Activated CD8-positive, alpha-beta T cell treated with anti-CD3 and anti-CD28 coated beads, Interleukin-2, amount 10 ng/mL, durations not matched to agents 7 days and 5 days (primary cell): ENCODE measurements at places on chromosomes 5 and 9. TPM values are rescaled to one million over a fixed set of nuclear protein-coding genes. Genes with fewer than 3 reads are reported as not detected.

GRCh38 chr9:127904561-127905003 is 5.2 kb upstream of the ST6GALNAC6 start:
- peak overlapping the region; percentile 100 for H3K27ac ChIP-seq
- peaks cover 34% of the 10 kb centered on the region for H3K36me3 ChIP-seq
- no peaks in the 10 kb centered on the region for H3K27me3 ChIP-seq
- DNase-seq, result no peak

DNA sequence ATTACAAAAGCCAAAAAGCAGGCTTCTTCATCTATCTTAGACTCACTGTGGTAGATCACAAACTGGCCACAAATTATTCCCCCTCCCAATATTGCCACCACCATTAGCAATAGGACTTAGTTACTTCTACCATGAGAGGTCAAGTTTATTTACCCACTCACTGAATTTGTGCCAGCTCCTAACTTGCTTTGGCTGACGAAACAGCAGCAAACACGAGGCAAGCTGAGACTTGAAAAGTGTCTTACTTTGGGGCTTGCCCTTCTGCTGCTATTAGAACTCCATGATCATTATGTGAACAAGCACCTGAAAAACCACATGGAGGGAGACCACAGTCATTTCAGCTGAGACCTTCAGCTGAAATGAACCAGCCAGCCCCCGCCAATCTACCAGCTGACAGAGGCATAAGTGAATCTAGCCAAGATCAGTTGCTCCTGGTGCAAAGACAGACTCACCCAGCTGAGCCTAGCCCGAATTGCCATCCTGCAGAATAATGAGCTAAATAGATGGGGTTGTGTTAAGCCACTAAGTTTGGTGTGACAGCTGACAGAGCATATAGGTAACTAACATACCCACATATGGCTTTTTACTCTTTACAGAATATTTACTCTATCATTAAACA is 5.7 kb downstream of the WDR41 start:
- H3K36me3 ChIP-seq, result peaks cover 25% of the 10 kb centered on the region
- DNase-seq, result no peak
- H3K4me1 ChIP-seq, result peaks cover 9% of the 10 kb centered on the region

DNA sequence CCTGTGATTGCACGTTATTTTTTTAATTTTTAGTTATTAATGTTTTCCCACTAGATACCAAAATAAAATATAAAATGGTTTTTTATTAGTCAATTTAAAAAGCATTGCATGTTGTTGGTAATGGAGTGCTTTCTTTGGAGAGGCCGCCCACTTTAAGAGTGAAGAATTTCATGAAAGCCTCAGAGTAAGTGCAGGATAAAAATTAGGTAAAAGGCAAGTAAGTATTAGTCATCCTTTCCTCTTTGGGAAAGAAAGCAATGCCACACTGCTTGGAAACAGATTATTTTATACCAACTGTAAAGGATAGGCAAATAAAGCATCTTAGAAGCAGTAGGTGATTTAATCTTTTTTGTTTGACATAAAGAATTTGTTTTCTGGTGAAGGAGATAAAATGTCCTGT is 62.9 kb downstream of the HSD17B4 start:
- no peak overlapping the region for H3K4me3 ChIP-seq
- H3K27me3 ChIP-seq, result no peaks in the 10 kb centered on the region
- H3K4me1 ChIP-seq, result no peaks in the 10 kb centered on the region
- no peak overlapping the region for H3K27ac ChIP-seq
- DNase-seq, result no peak

DNA sequence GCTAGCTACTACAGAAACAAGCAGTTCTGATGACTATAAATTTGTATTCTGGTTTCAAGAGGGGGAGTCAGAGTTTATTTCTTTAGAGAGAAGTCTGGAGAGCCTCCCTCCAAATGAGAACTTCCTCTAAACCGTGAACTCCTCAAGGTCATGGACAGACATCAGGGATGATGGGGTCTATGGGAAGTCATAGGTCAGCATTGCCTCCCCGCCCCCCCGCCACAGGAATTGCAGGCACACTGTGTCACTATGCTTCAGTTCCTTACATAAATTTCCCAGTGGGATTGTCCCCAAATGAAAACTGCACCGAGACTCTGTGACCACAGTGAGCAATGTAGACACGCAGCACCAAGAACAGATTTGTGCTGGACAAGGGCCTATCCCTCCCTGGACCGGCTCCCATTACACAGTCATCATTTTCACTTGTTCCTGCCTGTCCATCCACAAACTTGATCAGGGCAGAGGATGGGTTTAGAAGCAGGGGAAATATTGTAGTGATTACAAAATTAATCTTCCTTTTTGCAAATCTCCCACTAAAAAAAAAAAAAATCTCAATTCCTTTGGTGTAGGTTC is 300.3 kb downstream of the EFNA5 start:
- no peak overlapping the region for H3K4me3 ChIP-seq
- H3K36me3 ChIP-seq, result no peaks in the 10 kb centered on the region
- H3K27me3 ChIP-seq, result peaks cover 3% of the 10 kb centered on the region
- H3K27ac ChIP-seq, result no peak overlapping the region
- no peaks in the 10 kb centered on the region for H3K4me1 ChIP-seq

DNA sequence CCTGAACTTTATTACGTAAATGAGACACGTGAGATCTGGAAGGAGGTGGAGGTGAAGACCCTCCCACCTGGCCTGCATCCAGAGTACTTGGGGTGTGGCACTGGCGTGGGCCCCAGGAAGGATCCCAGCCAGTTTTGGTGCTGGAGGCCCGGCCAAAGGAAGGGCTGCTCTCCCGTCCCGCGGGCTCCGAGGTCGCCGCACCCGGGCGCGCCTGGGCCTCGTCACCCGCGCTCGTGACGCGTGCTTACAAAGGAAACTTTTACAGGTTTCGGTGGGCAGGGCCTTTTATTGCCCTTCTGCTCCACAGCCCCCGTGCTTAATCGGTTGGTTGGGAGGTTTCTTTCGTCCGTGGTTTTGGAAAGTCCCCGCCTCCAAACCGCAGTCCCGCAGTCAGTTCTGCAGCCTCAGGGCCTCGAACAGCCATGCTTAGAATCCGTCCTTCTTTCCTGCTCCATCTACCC is 29.2 kb downstream of the CDKN2A start:
- H3K27me3 ChIP-seq, result peaks cover 82% of the 10 kb centered on the region
- peaks cover 33% of the 10 kb centered on the region for H3K36me3 ChIP-seq
- H3K27ac ChIP-seq, result peak overlapping the region; percentile 12
- DNase-seq, result peak; percentile 70
- H3K4me3 ChIP-seq, result peak overlapping the region; percentile 55

- H3K27me3 ChIP-seq, result peaks cover 3% of the 10 kb centered on the region
- DNase-seq, result no peak
- H3K27ac ChIP-seq, result no peak within 1 kb of the TSS
These were observed at the start of gene CRB2 for GRCh38 chr9:123355761-123356431. CRB2 (plus strand) TSS chr9:123356197; CDS start chr9:123356261, 64 bp downstream.

- no peaks in the 10 kb centered on the region for H3K4me1 ChIP-seq
- H3K36me3 ChIP-seq, result no peaks in the 10 kb centered on the region
- no peak overlapping the region for H3K4me3 ChIP-seq
- no peak for DNase-seq
These were observed 1005.5 kb upstream of the PTPRD start for GRCh38 chr9:11618241-11618805.

- H3K4me1 ChIP-seq, result no peaks in the 10 kb centered on the region
- no peaks in the 10 kb centered on the region for H3K36me3 ChIP-seq
- no peak overlapping the region for H3K4me3 ChIP-seq
- no peak for DNase-seq
- no peak overlapping the region for H3K27ac ChIP-seq
These were observed 55.3 kb downstream of the ZNF366 start for GRCh38 chr5:72451741-72452505.

DNA sequence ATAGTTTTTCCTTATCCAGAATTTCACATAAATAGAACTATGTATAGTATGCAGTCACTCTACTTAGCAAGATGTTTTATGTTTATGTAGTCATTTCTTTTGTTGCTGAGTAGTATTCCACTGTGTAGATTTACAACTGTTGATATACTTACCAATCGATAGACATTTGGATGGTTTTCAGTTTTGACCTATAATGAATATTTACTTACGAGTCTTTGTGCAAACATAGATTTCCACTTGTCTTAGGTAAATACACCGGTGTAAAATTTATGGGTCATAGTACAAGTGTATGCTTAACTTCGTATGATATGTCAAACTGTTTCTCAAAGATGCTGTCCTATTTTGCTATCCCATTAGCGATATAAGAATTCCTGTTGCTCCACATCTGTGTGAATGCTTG is 19.7 kb upstream of the OR2K2 start:
- H3K4me3 ChIP-seq, result no peak overlapping the region
- DNase-seq, result no peak
- H3K4me1 ChIP-seq, result no peaks in the 10 kb centered on the region
- H3K36me3 ChIP-seq, result no peaks in the 10 kb centered on the region
- H3K27ac ChIP-seq, result no peak overlapping the region
- H3K27me3 ChIP-seq, result peaks cover 10% of the 10 kb centered on the region

- no peak for DNase-seq
- peaks cover 17% of the 10 kb centered on the region for H3K4me1 ChIP-seq
- no peak overlapping the region for H3K4me3 ChIP-seq
- no peak overlapping the region for H3K27ac ChIP-seq
- no peaks in the 10 kb centered on the region for H3K36me3 ChIP-seq
- peaks cover 12% of the 10 kb centered on the region for H3K27me3 ChIP-seq
These were observed 39.4 kb downstream of the UBE2QL1 start for GRCh38 chr5:6488021-6488420.

- no peaks in the 10 kb centered on the region for H3K36me3 ChIP-seq
- H3K4me3 ChIP-seq, result no peak overlapping the region
- H3K4me1 ChIP-seq, result no peaks in the 10 kb centered on the region
- DNase-seq, result no peak
- no peaks in the 10 kb centered on the region for H3K27me3 ChIP-seq
These were observed 515.2 kb downstream of the ZNF608 start for GRCh38 chr5:124231230-124231629.

DNA sequence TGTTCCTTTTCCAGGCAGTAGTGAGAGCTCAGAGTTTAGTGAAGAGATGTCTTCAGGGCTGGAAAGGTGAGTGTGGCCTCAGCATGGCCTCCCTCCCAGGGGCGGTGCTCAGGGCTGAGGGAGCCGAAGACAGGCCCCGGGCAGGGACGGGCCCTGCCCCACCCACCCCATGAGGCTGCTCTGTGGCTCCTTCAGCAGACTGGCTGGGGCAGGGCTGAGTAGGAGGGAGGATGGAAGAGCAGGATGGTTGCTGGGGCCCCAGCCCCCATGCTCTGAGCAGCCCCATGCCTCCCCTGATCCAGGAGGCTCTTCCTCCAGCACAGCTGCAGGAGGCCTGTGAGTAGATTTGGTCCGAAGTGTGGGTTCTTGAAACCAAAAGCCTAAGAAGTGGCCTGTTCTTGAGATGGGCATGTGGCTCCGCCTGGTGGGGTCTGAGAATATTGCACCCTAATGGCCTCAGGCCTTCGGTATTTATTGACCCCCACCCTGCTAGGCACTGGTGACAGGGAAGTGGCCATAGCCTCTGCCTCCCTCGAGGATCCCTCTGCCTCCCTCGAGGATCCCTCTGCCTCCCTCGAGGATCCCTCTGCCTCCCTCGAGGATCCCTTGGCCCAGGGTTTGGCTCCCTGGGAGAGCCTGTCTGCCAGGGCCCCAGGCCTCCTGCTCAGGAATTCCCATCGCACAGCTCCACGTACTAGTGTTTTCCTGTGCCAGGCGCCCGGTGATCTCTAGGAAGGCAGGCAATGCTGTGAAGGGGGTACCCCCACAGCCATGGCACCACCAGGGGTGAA is 65.4 kb upstream of the GARNL3 start:
- H3K27ac ChIP-seq, result no peak overlapping the region
- peaks cover 7% of the 10 kb centered on the region for H3K4me1 ChIP-seq
- no peak overlapping the region for H3K4me3 ChIP-seq
- H3K27me3 ChIP-seq, result peaks cover 2% of the 10 kb centered on the region

DNA sequence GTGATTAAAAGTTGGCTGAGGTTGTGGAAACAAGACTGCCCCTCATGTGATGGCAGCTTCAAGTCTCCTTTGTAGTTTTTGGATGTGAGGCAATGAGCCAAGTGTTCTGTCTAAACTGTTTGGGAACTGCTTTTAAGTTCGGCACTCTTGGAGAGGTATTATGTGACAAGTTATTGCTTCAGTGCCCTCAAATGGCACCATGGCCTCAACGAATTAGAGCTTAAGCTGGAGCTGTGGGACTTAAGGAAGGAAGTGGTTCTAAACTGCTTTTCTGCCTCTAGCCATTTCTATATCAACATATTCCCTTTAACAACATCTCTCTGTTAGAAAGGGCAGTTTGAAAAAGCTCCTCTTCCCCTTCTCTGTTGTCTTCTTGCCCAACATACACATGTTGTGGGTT is 227.7 kb downstream of the RFK start:
- no peak overlapping the region for H3K27ac ChIP-seq
- DNase-seq, result no peak
- H3K36me3 ChIP-seq, result no peaks in the 10 kb centered on the region

DNA sequence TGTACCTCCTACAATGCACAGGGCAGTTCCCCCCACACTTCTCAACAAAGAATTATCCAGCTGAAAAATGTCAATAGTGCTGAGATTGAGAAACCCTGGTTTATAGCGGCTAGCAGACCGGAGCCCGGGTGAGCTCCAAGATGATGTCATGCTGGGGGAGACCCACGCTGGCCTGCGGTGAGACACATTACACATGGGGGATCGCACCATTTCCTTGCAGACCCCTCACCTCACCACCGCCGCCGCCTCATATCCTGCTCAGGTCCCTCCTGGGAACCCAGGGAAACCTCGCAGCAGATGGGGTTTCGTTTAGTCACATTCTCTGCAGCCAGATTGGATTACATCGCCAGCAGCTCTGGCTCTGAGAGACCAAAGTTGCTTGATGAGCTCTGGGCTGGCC is 14.7 kb upstream of the TNC start:
- DNase-seq, result no peak
- H3K27me3 ChIP-seq, result peaks cover 21% of the 10 kb centered on the region
- no peaks in the 10 kb centered on the region for H3K4me1 ChIP-seq
- H3K4me3 ChIP-seq, result no peak overlapping the region
- H3K36me3 ChIP-seq, result no peaks in the 10 kb centered on the region
- H3K27ac ChIP-seq, result no peak overlapping the region

DNA sequence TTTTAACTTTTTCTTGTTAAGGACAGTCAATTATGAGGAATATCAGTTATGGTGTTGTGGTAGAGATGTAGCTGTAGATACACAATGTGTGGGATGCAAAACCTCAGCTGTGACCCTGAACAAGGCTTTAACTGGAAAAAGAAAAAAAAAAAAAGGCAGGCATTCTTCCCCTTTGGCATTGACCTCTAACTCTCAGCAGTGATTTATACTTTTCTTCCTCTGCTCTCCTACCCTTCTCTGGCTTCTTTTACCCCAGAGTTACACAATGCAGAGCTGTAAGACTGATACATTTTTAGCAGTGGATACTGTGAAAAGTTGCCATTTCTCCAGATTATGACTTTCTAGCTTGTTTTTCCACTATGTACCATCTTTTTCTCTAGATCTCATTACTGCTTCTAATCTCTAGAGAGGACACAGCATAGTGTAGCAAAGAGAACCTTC is 2.0 kb downstream of the CTNNAL1 start:
- H3K4me1 ChIP-seq, result peaks cover 25% of the 10 kb centered on the region
- DNase-seq, result no peak
- H3K27ac ChIP-seq, result no peak overlapping the region
- peaks cover 4% of the 10 kb centered on the region for H3K27me3 ChIP-seq
- H3K4me3 ChIP-seq, result no peak overlapping the region

- no peaks in the 10 kb centered on the region for H3K4me1 ChIP-seq
- H3K27ac ChIP-seq, result no peak overlapping the region
- no peak overlapping the region for H3K4me3 ChIP-seq
- peaks cover 21% of the 10 kb centered on the region for H3K27me3 ChIP-seq
These were observed 23.5 kb downstream of the FAM163B start for GRCh38 chr9:133585481-133586351.

The PCDHB12 gene
- total RNA-seq, result not detected

The IFNA21 gene
- total RNA-seq, result not detected

The PDCD1LG2 gene
- total RNA-seq, result 0.55 TPM

The FNBP1 gene
- total RNA-seq, result 176 TPM

The LCN15 gene
- total RNA-seq, result not detected

The ASPN gene
- total RNA-seq, result not detected

The PCDHGB1 gene
- not detected for total RNA-seq

The PHF24 gene
- total RNA-seq, result not detected

The SLC4A9 gene
- total RNA-seq, result 0.13 TPM

The ASS1 gene
- 1.8 TPM for total RNA-seq
